AG04449 (cell line): ENCODE measurements at places on chromosomes 11 and 22.

DNA sequence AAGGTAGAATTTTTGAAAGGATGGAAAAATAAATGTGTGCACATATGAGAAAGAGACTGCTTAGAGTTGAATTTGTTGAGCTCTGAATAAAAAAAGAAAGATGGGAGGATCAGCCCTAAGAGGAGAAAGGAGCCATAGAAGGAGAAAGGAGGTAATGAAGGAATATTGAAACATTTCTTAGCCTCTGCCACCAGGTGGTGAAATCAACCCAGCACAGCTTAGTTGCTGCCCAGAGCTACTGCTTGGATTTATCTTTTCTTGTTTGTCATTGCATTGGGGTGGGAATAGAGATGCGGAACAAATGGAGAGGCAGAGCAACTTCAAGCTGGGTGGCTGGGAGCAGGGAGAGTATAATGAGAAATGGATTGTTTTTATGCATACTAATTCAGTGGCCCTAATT is 80.4 kb downstream of the SERGEF start:
- DNase-seq: no peak

GRCh38 chr11:57457643-57458023 is 2.7 kb upstream of the RTN4RL2 start:
- DNase-seq: no peak

- no peak for DNase-seq
These were observed 1.8 kb upstream of the RASD2 start for GRCh38 chr22:35538801-35539321.

GRCh38 chr11:130050257-130050656 is 19.4 kb upstream of the APLP2 start:
- DNase-seq: no peak

- DNase-seq: no peak
These were observed 14.9 kb downstream of the LMO1 start for GRCh38 chr11:8248786-8249185.

- no peak for DNase-seq
These were observed 4.3 kb upstream of the TRIM44 start for GRCh38 chr11:35658020-35658948.

DNA sequence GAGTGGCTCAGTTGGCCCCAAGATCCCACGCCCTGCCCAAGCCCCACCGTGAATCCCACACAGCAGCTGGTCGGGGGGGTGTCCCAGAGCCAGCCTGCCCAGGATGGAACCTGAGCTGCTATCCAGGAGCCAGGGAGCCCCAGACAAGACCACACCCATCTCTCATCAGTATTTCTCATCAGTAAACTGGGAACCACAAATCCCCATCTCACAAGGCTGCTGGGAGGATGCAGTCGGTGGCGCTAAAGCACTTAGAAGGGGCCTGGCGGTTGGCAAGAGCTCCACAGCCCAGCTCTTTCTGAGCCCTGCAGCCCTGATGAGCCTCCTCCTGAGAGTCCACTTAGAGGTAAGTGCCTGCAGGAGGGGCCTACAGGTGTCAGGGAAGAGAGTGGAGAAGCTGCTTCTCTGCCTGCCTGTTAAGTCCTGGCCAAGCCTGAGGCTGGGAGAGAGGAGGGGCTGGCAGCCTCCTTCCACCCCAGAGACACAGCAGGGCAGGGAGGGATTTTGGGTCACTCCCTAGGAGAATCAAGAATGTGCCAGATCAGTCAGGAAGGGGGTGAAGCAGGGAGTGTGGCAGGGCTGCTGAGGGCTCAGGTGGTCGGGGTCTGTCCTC is 6.1 kb downstream of the FADS3 start:
- no peak for DNase-seq

DNA sequence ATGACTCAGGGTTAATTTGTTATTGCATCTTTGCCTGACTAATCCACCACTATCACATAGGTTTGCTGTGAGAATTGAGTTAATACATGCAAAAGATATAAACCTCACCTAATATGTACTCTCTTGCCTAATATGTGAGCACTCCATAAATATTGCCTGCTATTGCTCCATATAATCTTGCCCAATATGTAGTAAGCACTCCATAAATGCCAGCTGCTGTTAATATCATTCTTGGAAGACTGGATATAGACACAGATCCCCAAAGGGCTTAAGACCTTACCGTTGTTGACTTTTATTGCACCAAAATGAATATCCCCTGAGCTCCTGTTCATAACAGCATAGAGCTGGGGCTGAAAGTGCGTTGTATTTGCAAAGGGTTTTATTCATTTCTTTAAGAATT is 27.0 kb upstream of the LRRC55 start:
- DNase-seq: no peak

DNA sequence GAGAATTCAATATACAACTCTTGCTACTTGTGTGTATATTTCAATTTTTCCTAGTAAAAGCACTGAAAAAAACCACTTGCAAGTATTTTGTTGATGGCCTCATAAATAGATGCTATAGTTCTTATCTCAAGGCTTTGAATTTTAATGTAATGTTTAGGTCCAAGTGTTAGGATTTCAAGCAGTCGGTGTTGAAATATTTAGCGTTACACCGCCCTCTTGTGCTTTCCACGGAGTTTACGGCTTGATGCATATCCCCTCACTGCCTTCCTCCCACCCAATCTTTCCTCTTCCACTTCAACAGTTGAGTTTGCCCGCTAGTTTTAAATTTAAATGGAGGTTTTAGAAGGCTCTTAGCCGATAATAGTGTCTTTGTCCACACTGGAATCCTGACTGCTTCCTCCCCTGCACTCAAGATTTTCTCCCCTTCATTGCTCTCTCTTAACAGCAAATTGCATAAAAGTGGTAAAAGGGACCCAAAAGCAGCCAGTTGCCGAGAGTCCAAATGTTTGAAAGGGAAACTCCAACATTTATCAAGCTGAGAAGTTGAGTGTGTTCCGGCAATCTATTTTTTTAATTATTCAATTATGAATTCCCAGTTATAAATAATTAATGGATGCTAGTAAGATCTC is 25.9 kb upstream of the HTATIP2 start:
- DNase-seq: no peak

- no peak for DNase-seq
These were observed 16.0 kb upstream of the BDNF start for GRCh38 chr11:27716216-27716615.

DNA sequence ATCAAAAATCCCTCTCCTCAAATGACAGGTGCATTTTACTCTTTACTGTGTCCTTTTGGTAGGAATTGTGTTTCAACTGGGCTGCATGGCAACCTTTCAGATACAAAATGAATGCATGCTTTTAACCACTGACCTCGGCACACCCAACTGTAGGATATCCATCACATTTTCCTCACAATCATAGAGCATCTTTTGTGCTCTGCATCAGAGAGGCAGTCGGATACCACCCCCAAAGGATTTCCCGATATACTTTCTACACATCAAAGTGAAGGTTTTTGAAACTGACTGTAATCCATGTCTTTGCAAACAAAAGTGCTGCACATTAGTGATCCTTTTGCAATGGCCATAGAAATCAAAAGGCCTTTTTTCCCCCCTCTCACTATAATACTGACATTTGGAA is 9.1 kb downstream of the ME3 start:
- no peak for DNase-seq

- DNase-seq: no peak
These were observed at the start of gene BTBD18 for GRCh38 chr11:57751676-57752253. Gene BTBD18 (minus strand): TSS chr11:57751819. CDS start chr11:57751188, 631 bp downstream.

DNA sequence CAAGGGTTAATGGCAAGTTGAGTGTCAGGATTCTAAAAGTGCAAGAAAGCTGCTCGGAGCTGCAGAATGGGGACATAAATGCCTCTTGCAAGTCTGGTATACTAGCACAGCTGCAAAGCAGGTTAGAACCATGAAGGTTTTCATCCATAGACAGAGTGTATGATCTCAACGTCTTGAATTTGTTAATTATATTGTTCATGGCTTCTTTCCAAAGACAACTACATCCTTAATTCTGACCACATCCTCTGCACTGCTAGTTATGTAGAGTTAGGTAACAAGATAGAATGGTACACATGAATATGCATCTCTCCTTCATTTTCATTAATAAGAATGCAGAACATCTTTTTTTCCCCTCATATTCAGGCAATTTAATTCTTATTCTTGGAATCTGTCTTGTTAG is 34.2 kb downstream of the EXPH5 start:
- peak; percentile 49 for DNase-seq

GRCh38 chr22:23151827-23152226 is 6.5 kb downstream of the RAB36 start:
- no peak for DNase-seq

- no peak for DNase-seq
These were observed 73.3 kb upstream of the CSNK2A3 start for GRCh38 chr11:11426226-11426952.

GRCh38 chr11:61131186-61131585 is 28.9 kb downstream of the CD5 start:
- DNase-seq: no peak

DNA sequence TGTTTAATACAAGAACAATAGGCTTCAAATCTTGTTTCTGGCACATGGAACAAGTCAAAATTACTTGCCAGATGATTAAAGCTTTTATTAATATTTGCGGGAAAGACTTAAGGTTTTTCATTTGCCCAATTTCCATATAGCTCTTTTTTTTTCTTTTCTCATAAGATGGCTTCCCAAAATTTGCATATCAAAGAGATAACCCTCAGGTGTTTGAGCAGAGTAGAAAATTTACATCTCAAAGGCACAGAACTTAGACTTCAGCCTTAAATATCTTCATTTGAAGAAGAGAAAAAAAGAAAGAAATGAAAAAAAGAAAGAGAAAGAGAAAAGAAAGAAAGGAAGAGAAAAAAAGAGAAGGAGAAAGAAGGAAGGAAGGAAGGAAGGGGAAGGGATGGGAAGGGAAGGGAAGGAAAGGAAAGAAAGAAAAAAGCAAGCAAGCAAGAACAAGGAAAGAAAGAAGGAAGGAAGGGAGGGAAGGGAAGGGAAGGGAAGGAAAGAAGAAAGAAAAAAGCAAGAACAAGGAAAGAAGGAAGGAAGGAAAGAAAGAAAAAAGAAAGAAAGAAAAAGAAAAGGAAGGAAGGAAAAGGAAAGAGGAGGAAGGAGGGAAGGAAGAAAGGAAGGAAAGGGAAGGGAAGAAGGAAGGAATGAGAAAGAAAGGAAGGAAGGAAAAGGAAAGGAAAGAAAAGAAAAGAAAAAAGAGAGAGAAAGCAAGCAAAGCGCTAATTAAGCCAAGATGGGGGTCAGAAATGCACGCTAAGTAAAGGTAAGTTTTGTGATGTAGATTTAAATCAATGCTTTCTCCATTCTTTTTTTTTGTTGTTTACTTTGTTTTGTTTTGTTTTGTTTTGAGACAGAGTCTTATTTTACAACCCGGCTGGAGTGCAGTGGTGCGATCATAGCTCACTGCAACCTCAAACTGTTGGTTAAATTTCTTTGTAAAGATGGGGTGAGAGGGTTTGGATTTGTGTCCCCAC is 20.2 kb upstream of the IFITM3 start:
- DNase-seq: no peak

- no peak for DNase-seq
These were observed 1.1 kb upstream of the NELL1 start for GRCh38 chr11:20668131-20668809.

- DNase-seq: no peak
These were observed 6.5 kb upstream of the MALAT1 start for GRCh38 chr11:65492387-65492636.

DNA sequence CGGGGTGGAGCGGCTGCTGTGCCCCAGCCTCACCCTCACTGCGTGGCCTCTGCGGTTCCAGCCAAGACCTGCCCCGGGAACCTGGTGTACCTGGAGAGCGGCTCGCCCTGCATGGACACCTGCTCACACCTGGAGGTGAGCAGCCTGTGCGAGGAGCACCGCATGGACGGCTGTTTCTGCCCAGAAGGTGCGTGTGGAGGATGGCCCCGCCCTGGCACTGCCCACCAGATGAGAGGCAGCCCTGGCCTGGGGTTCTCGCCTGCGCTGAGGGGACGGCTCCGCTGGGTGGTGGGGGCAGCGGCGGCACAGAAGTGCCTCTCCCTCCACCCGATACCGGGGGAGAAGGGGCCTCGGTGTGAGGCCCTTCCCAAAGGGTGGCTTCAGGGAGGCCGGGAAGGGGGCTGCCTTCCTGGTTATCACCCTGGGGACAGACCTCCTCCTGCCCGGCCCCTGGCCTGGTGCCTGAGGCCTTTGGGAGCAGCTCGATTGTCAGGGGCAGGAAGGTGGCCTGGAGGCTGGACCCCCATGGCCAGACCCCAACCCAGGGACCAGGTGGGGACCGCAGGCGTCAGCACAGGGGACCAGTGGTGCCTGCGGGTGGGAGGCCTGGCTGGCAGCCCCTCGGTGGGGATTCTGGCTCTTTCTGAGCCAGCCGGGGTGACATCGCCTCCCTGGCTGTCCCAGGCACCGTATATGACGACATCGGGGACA is 7.1 kb downstream of the MUC2 start:
- DNase-seq: no peak
